Neural crest cell (in vitro differentiated cells): ENCODE measurements at places on chromosomes 1 and 21.

GRCh38 chr1:208332774-208333126 is 88.6 kb upstream of the PLXNA2 start:
- DNase-seq = no peak

DNA sequence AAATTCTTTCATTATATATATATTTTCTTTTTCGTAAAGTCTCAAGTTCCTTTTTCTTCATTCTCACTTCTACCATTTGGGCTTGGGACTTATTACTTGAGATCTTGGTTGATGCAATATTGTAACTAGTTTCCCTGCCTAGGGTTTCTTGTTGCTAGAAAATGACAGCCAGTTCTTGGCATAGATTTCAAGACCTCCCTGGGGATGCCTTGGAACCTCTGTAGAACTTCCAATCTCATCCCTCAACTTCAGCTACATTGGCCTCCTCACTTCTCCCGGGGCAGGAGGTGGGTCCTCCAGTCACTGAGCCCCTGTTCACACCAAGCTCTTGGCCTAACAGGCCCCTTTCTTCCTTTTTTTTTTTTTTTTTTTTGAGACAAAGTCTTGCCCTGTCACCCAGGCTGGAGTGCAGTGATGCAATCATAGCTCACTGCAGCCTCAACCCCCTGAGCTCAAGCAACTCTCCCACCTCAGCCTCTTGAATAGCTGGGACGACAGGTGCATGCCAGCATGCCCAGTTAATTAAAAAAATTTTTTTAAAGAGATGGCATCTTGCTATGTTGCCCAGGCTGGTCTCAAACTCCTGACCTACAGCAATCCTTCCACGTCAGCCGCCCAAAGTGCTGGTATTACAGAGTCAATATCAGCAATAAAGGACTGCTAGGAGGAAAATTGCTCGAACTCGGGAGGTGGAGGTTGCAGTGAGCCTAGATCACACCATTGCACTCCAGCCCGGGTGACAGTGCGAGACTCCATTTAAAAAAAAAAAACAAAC is 33.1 kb downstream of the MAP3K7CL start:
- DNase-seq = no peak

DNA sequence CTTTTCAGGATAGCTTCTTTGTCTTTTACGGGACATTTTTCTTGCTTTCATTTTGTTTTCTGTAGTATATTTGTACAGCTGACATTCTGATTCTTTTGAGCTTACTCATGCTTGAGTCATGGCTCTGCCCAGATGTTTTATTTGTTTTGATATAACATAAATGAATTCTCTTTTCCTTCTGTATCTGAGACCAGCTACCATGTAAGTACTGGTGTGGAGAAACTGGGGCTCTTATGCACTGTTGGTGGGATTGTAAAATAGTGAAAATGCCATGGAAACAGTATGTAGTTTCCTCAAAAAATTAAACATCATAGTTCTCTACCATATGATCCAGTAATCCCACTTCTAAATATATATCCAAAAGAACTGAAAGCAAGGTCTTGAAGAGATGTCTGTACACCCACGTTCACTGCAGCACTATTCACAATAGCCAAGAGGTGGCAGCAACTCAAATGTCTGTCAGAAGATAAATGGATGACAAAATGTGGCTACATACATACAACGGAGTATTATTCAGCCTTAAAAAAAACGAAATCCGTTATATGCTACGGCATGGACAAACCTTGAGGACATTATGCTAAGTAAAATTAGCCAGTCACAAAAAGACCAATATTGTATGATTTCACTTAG is 61.4 kb downstream of the EIF2B3 start:
- no peak for DNase-seq

GRCh38 chr1:2882966-2883696 is 81.6 kb upstream of the TTC34 start:
- no peak for DNase-seq

DNA sequence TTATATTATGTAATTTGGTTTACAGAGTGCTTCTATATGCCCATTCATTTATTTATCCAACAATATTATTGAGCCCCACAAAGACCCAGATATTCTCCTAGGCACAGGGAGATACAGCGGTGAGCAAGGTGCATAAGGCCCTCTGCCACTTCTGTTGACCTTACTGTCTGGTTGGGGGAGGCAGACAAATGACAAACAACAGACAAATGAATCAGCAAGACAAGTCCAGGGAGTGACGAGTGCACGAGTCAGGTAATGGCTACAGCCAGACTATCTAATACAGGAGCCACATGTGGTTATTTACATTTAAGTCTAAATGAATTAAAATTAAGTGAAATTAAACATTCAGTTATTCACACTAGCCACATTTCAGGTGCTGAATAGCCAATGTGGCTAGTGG is 22.0 kb upstream of the BCAR3 start:
- DNase-seq = no peak

DNA sequence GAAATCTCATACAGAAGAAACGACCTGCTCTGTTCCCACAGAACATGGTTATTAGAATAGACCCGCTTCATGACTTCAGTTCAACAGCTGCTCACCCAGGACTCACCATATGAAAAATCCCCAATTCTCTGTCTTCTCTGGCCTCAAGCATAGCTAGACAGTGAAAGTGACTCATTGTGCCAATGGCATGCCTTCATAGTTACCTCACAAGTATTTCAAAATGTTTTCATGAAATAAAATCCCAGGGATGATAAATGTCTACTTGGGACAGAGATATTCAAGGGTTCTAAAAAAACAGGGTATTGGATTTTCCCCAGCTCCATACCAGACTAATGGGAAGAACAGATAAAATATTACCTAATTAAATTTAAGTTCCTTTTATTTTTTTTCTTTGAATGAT is 82.3 kb downstream of the NOTCH2 start:
- no peak for DNase-seq

DNA sequence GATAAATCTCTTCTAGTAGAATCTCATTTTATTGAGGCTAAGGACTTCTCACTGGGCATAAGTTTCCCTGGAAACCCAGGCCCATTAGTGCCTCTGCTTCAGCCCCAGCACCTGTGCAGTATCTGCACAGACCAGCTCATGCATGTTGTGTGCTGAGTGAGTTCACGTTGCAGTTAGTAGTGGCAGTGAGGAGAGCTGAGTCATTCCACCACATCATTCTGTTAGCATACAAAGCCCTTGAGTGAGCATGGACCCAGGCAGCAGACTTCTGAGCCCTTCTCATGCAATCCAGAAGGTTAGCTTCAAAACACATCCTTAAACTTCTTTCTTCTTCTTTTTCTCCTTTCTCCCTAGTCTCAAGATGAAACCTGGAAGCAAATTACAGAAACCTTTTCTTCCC is 45.8 kb upstream of the NTPCR start:
- DNase-seq = no peak

- DNase-seq = no peak
Measured at GRCh38 chr1:14803002-14803789, 204.7 kb downstream of the KAZN start.

- DNase-seq = no peak
Measured at GRCh38 chr1:99173900-99174299, 90.4 kb upstream of the PLPPR4 start.

GRCh38 chr1:32073299-32074229 is 825 bp downstream of the TMEM39B start:
- peak; percentile 95 for DNase-seq

DNA sequence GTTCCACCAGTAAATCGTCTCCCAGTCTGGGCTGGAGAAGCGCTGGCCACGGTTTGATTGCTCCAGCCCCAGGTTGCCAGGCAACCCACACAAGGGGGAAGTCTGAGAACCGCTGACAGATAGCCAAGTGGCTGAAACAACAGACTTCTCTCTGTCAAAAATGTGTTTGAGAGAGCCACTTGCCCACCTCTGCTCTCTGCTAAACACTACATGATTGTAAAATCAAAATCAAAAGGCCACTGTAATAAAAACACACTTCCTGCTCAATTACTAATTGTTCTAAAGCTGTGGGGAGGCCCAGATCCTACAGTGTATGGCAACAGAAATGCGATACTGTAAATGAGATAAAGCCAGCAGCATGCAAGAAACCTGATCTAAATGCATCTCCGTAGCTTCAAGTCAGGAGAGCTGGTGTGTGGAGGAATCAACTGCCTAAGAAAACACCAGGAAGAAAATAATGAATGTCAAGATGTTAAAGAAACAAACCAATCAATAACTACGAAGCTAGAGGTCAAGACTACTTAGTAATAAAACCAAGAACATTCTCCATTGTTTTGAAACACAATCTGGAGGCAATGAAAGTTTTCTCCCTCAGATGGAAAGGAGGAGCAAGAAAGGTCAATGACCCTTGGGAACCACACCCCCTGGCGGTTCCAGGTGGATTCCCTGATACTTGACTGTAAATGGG is 121.2 kb downstream of the SLC45A1 start:
- peak; percentile 49 for DNase-seq

- DNase-seq = no peak
Measured at GRCh38 chr1:218298398-218298797, 13.3 kb downstream of the RRP15 start.
